ENCODE measurements at places on chromosomes 16 and 17. TPM values are rescaled to one million over a fixed set of nuclear protein-coding genes. Genes with fewer than 3 reads are reported as not detected.

DNA sequence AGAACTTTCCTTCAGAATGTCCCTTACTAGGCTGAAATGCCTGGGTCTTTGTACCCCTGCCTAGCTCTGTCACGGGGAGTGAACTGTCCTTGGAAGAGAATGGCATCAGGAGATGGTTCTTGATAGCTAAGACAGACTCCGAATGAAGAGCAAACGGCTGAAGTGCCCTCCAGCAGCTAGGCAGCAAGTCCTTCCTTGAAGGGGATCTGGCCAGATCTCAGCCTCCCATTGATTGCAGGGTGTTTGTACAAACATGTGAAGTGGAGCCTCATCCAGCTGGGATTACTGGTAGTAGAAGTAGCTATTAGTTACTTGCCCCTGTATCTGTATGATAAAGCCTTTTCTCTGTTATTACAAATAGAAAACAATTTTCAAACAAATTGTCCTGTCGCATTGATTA, 30.9 kb downstream of the LRRC36 start:
- DNase-seq = no peak

PRR15L gene
- not detected for total RNA-seq

GRCh38 chr17:55722742-55723487, at the start of gene TMEM100:
Gene TMEM100 (minus strand): TSS chr17:55722864. CDS start chr17:55721070, 1,794 bp downstream.
- DNase-seq = peak; percentile 76

- no peak for DNase-seq
Measured at GRCh38 chr16:55126456-55126855, 195.8 kb downstream of the IRX5 start.

HBQ1 gene
- not detected for total RNA-seq

DNA sequence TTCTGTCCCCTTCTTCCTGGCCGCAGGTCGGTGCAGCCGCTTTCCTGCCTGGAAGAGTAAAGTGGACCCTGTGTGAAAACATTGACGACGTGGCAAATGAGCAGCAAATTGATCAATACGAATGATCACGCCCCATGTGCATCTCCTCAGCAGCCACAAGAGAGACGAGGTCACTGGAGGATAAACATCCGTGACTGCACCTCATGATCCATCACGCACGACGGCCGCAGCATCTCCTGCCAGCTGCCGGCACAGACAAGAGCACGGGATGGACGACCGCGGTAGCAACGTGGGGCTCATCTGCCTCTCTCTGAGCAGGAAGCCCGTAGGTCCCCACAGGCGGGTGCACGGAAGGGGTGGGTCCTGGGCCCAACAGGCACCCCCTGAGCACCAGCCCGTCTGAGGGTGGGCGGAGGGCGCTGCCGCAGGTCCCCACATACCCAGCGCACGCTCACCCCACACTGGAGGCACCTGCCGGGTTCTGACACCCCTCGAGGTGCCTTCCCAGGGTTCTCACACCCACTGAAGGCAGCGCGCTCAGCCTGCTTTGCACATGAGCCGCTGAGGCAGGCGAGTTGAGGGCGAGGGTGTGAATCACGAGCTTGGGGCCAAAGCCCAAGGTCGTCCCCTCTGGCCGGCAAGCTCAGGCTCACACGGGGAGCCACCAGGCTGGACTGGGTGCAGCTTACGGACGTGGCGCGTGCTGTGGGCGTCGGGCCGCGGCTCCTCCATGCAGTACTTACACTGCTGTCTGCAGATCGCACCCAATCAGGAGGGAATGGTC, 12.3 kb upstream of the CDH15 start:
- no peak for DNase-seq

DNA sequence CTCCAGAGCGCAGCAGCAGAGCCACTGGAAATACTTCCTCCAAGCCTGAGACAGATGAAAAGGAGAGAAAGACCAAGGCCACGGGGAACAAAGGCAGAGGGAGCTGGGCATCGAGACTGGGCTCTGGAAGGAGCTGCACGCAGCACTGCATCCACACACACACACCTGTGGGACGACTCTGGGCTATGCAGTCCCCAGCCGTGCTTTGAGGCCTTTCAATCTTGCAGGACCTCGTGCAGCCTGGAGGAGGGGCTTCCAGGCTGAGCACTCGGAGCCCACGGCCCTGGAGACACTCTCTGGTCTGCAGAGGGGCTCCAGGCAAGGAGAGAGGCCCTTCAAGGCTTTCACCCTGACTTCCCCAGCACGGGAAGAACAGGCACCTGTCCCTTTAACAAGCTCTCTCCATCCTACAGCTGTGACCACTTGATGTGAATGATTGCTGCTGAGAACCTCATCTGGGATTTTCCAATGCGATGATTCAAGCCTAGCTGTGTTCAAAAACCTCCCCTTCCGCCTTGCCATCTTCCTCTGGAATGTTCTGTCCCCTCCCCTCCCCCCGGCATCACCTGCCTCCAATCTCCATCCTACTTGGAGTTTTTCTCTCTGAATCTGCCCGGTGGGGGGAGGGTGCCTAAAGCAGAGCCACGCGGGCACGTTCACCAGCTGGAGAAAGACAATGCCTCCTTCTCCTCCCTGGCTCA, 37.5 kb downstream of the RBFOX3 start:
- DNase-seq = peak; percentile 19

ZDHHC1 gene
- total RNA-seq = 2.0 TPM

DNA sequence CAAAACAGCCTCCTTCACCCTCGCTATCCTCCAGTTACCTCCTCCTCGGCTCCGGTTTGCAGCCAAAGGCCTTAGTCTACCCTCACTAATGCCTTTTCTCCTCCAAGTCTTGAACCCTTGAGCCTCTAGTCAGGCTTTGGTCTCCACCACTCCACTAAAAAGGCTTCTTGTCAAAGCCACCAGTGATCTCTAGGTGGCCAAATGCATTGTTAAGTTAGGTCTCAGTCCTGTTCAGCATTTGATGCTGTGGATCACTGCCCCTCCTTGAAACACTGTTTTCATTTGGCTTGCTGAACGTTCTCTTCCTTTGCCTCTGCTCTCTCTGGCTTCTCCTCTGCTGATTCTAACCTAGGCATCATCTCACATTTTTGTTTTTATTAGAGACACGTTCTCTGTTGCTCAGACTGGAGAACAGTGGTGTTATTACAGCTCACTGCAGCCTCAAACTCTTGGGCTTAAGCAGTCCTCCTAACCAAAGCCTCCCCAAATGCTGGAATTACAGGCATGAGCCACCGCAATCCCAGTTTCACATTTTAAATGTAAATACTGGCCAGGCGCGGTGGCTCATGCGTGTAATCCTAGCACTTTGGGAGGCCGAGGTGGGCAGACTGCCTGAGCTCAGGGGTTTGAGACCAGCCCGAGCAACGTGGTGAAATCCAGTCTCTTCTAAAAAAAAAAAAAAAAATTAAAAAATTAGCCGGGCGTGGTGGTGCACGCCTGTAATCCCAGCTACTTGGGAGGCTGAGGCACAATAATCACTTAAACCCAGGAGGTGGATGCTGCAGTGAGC, 1.1 kb downstream of the SGF29 start:
- DNase-seq = peak; percentile 9

- DNase-seq = peak; percentile 72
Measured at GRCh38 chr17:48753794-48754499, 25.4 kb upstream of the HOXB13 start.

DNA sequence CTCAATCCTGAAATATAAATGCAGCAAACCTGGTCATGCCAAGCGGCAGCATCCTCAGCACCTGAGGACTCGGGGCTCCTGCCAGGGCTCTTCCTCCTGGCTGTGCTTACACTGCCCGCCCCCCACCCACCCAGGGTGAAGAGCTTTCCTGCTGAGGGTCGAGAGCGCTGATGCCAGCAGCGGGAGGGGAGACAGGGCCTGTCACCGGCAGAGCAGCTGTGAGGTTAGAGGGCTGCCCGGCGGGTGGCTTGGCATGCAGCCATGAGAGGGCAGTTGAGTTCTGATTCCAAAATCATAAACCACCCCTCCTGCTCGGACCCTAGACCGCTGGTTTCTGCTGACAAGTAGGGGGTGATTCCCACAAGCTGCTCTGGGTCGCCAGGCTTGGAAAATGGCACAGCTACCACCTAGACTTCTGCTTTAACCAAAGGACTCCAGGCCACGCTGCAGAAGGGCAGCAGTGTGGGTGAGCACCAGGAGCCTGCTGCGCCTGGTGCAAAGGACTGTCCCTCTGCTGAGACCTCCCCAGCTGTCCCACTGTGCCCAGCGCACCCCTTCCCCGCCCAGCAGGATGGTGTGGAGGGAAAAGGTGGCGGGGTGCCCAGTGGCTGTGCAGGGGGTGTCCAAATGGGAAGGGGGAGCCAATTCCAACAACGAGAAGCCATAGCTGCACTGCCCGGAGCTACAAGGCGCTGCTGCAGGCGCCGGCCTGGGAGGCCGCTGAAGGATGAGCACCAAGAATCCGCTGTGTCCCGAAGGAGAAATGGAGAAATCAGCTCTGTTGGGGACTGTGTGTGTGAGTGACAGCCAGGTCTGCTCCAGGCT, 26.6 kb downstream of the MXRA7 start:
- DNase-seq = no peak

- peak; percentile 85 for DNase-seq
Measured at GRCh38 chr17:46771561-46772474, 46.7 kb downstream of the WNT3 start.

DNA sequence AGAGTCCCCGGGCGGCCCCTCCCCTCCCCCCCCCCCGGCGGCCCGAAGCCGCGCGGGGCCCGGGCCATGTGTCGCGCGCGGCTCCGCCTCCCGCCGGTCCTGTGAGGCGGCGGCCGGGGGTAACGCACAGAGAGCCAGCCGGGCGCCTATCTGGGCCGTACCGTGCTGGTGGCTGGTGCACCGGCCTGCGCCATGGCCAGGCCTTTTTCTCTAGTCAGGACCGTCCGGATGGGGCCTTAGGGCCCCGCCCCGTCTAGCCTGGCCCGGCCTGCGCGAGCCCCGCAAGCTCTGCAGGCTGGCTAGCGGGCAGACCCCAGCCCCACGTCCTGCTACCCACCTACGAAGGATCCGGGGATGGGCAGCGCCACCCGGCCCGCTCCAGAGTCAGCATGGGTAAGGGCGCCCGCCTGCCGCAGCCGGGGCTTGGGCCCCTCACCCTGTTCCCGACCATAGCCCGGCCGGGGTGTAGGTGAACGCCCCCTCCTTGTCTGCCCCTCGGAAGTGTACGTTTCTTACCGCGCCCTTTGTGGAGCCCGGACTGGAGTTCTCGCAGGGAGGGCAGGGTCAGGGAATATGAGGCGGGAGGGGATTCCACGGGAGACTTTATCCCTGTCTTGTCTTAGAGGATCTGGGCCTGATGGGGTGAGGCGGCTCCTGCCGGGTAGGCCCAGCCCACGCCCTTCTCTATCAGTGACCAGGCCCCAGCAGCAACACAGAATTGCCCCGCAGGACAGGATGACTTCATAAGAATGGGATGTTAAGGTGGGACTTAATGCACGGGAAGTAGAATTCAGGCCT, at the start of gene CENPT:
CENPT (minus strand) TSS at position 630 of the 798 bp plus-strand sequence. CDS start 13,834 bp downstream, outside the sequence.
- peak; percentile 86 for DNase-seq

GRCh38 chr17:8818654-8819330, 19.6 kb upstream of the MFSD6L start:
- DNase-seq = no peak

- peak; percentile 65 for DNase-seq
Measured at GRCh38 chr16:28218109-28218508, 6.3 kb upstream of the XPO6 start.

GRCh38 chr16:57061084-57061905, 31.1 kb upstream of the CPNE2 start:
- DNase-seq = peak; percentile 92

DRC7 gene
- total RNA-seq = not detected

GNG13 gene
- total RNA-seq = not detected

- peak; percentile 76 for DNase-seq
Measured at GRCh38 chr17:6231886-6232731, 161.9 kb downstream of the WSCD1 start.

FAM222B gene
- total RNA-seq = 3.2 TPM

DNA sequence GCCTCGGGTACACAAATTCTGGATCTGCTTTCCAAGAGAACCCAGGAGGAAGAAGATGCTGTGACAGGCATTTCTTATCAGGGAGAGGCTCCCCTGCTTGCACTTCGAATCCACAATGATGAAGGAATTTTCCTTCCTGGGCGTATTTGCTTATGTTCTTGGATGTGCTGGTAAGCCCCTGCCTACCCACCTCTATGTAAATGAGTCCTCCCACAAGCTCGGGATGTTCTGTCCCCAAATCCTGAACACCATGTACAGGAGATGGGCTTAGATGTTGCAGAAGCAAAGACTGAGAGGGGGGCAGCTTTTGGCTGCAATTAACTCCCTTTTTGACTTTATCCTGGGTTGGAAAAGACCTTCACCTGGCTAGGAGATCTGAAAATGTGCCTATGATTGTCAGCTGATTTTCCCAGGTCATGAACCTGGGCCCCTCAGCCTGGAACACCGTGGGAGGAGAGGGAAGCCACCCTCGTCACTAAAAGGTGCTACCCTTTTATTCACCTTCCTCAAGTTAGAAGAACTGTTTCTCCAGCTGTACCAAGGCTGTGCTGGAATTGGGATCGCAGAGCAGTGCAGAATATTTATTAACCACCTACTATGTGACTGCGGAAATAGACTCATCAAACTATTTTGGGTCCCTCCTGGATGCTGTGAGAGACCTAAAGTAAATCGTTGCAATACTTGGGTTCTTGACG, 150.1 kb downstream of the RBFOX1 start:
- no peak for DNase-seq

- DNase-seq = no peak
Measured at GRCh38 chr16:20303012-20303411, 24.3 kb downstream of the GP2 start.

DNA sequence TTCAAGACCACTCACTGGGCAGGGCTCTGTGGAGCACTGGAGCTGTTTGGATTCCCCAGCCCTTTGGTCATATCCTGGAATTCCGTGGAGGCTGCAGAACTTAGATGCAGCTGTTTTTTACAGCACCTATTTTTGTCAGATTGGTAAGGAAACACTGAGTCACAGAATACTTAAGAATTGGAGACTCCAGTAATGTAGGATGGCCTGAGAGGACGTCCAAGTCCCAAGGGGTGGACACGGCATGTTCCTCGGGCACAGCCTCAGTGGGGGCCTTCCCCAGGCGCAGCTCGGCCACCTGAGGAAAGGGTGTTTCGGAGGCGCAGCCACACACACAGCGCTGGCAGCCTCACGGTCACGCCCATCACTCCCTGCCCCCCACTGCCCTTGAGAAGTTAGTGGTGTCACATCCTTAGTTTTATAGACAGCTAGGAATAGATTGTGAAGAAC, 14.8 kb downstream of the PLD6 start:
- DNase-seq = peak; percentile 77

GRCh38 chr16:89600427-89600826, 13.0 kb upstream of the DPEP1 start:
- no peak for DNase-seq

DNA sequence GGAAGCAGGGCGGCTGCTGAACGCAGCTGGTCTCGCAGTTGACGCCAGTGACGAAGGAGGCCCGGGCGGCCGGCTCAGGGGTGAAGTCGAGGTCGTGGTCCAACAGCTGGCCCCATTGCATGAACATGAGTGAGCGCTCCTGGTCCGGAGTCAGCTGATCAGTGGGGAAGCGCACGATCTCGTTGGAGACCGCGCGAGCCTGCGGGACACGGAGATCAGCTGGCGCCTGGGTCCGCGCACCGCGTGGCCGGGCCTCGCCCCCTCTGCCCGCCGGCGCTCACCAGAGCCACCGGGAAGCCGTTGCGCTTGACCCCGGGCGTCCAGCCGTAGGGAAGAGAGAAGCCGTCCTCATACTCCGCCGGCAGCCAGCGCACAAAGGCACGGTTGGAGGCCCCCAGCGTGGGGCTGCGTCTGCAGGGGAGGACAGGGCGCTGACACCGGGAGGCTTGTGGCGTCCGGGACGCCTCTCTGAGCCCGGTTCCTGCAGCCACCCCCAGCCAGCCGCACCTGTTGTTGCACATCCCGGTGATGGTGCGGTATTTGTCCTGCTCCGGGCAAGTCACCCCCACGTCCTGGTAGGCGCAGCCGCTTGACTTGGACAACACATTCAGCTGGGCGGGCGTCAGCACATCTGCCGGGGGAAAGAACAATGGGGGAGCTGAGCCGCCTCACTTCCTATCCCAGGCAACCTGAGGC, 1.6 kb downstream of the MPO start:
- peak; percentile 14 for DNase-seq

- DNase-seq = no peak
Measured at GRCh38 chr17:12738624-12739023, 50.7 kb upstream of the ARHGAP44 start.
